H54 (cell line): ENCODE measurements at places on chromosomes 1 and 21.

- DNase-seq: no peak
Observed at GRCh38 chr1:165253818-165254254, 102.7 kb downstream of the LMX1A start.

- no peak for DNase-seq
Observed at GRCh38 chr1:223748773-223749733, 36.7 kb downstream of the CAPN2 start.

- DNase-seq: no peak
Observed at GRCh38 chr1:61626816-61627215, 98.1 kb downstream of the TM2D1 start.

DNA sequence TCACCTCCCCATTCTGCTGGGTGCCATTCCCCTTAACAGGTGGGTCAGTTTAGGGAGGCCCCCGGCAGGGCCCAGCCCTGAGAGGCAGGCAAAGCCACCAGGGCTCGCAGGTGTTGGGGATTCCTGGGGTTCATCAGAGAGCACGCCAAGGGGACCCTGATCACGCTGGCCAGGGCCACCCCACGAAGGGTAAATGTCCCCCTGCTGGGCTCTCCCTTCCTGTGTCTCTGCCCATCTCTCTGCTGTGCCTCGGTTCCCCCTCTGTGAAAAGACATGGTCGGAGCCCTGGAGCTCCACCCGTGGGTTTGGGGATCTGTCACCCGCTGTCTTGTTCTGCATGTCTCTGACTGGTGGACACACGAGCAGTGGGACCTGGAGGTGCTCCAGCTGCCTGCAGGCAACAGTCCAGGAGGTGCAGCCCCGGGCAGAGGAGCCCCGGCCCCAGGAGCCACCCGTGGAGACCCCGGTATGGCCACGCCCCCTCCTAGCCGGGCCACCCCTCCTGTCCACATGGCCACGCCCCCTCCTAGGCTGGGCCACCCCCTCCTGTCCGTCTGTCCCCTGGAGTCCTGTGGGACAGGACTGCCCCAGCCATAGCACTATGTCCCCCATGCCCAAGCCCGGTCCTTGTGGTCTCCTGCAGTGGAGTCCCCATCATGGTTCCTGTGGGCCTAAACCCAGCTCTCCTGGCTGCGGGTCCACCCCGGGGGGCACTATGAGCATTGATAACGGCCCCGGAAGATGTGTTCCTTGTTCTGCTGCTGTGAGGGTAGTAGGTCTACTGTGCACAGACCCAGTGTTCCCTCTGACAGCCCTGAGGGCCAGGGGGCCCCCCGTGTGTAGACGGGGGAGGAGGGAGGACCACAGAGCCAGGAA, 6.5 kb downstream of the AIRE start:
- no peak for DNase-seq

DNA sequence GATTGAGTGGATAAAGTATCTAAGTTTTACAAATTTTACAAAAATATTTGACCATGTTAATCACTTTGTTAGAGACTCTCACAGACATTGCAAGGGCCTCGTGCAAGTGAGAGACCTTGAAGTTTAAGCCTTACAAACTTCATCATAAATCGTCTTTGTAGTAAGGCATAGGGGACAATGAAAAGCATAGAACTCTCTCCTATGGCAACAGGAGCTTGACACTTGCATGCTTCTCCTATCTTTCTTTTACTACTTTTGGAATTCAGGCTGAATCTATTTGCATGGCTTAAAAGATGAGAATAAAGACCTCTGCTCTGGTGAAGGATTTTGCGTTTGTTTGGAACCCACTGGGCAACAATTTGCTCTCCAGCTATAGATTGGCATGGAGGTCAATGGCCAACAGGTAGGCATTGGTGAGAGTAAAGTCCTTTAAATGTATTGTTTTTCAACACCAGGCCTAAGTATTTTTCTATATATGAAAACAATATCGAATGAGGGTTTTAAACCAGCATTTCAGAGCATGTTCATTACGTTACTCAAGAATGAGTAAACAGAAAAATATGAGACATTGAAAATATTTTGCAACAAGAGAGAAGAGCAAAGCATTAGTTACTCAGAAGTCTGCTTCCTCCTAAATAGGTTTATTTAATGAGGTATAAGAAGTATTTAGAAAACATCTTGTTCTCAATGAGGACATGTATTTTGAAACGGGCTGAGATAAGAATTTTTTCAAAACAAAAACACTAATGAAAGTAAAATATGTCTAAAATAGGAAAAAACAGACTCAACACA, 192.2 kb downstream of the TGFB2 start:
- no peak for DNase-seq

GRCh38 chr1:29162476-29163138, 19.1 kb downstream of the SRSF4 start:
- no peak for DNase-seq

DNA sequence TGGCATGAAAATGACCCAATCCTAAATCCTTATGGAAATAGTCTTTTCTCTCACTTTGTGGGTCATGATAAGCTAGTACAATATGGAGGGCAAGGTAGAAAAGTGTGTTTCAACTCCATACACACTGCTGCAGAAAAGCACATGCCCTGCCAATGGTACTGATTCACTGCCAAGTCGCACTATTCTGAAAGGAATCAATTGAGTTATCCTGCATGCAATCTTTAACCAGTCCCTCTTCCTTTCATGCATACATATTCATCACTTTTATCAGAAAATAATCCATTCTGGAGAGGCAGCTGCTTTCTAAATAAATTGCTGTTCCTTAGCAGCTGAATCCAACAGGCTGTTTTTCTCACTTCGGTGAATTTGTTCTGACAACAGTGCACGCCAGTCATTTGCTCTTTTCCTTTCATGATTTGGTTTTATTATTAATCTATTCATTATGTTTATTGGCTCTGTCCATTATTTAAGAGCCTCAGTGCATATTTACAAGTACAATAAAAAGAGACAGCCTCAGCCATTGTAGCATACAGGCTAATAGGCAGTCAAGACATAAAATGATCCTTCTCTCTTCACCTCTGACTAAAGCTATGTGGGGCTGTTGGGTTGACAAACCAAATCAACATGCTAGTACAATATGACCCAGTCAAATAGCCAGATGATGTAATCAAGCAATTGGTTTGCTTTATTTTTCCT, 108.8 kb downstream of the CHD1L start:
- no peak for DNase-seq

GRCh38 chr1:214236477-214236876, 44.5 kb upstream of the SMYD2 start:
- no peak for DNase-seq

GRCh38 chr1:33441088-33441745, 10.3 kb upstream of the PHC2 start:
- no peak for DNase-seq

- DNase-seq: no peak
Observed at GRCh38 chr1:182087304-182087703, 25.8 kb upstream of the ZNF648 start.
